Omental fat pad (tissue), 4 donors: ENCODE measurements at places on chromosomes 2 and 18. TPM values are rescaled to one million over a fixed set of nuclear protein-coding genes. Genes with fewer than 3 reads are reported as not detected.

Gene ACKR3
- 76.3 TPM for total RNA-seq

Gene SLC9A4
- not detected for total RNA-seq

Gene POTEF
- total RNA-seq, result not detected

Gene MPPE1
- 27.3 TPM for total RNA-seq

Gene CACNB4
- 1.5 TPM for total RNA-seq

Gene DSEL
- 22.4 TPM for total RNA-seq

Gene ASAP2
- 21.4 TPM for total RNA-seq

Gene TMEM247
- not detected for total RNA-seq

Gene MROH2A
- not detected for total RNA-seq

Gene FSHR
- not detected for total RNA-seq

Gene ABCG8
- total RNA-seq, result not detected

Gene SFTPB
- not detected for total RNA-seq

Gene TUBA3E
- not detected for total RNA-seq

Gene KCNE4
- 1.9 TPM for total RNA-seq

Gene DNAJC5G
- not detected for total RNA-seq

Gene PRSS56
- not detected for total RNA-seq

Gene C1QL2
- total RNA-seq, result not detected

Gene LOXHD1
- 4.9 TPM for total RNA-seq

Gene NRBP1
- total RNA-seq, result 75.5 TPM

Gene SAP130
- 14.7 TPM for total RNA-seq

Gene NOL4
- not detected for total RNA-seq

Gene RNF149
- 191 TPM for total RNA-seq

Gene DYNAP
- not detected for total RNA-seq

Gene IL36RN
- total RNA-seq, result not detected

Gene SLC11A1
- 161 TPM for total RNA-seq

Gene MDH1B
- 1.2 TPM for total RNA-seq

Gene VWA3B
- not detected for total RNA-seq

Gene ST8SIA5
- not detected for total RNA-seq

Gene INPP5D
- total RNA-seq, result 24.6 TPM

Gene LRRC30
- total RNA-seq, result not detected

Gene SIX3
- not detected for total RNA-seq
